ENCODE measurements at places on chromosomes 2 and 18. TPM values are rescaled to one million over a fixed set of nuclear protein-coding genes. Genes with fewer than 3 reads are reported as not detected.

The RAB6C gene
- polyA plus RNA-seq: 0.51 TPM

The IL1R2 gene
- 0.24 TPM for polyA plus RNA-seq

The NYAP2 gene
- polyA plus RNA-seq: 0.05 TPM

The MALL gene
- 37.6 TPM for polyA plus RNA-seq

The LNPK gene
- 26.3 TPM for polyA plus RNA-seq

The SULT1C2 gene
- polyA plus RNA-seq: 20.1 TPM

The SCG2 gene
- polyA plus RNA-seq: 1.1 TPM

The NDC80 gene
- 25.0 TPM for polyA plus RNA-seq

The MC4R gene
- 0.45 TPM for polyA plus RNA-seq

The KLF7 gene
- 12.9 TPM for polyA plus RNA-seq

The MIB1 gene
- polyA plus RNA-seq: 55.3 TPM

The GALNT13 gene
- 4.3 TPM for polyA plus RNA-seq

The CFLAR gene
- 86.4 TPM for polyA plus RNA-seq

The CYBRD1 gene
- polyA plus RNA-seq: 92.9 TPM

The HOXD13 gene
- not detected for polyA plus RNA-seq

The KCNJ13 gene
- polyA plus RNA-seq: 5.4 TPM

The IRS1 gene
- 33.3 TPM for polyA plus RNA-seq

The SYT4 gene
- polyA plus RNA-seq: 0.68 TPM

The PRSS56 gene
- polyA plus RNA-seq: not detected

The HNMT gene
- 58.8 TPM for polyA plus RNA-seq

The UGT1A5 gene
- polyA plus RNA-seq: not detected

The GPBAR1 gene
- polyA plus RNA-seq: 1.3 TPM

The AFF3 gene
- polyA plus RNA-seq: 21.3 TPM

The DHRS9 gene
- 0.73 TPM for polyA plus RNA-seq

The DNAJC5G gene
- polyA plus RNA-seq: 0.14 TPM

The CYP26B1 gene
- 4.9 TPM for polyA plus RNA-seq

The FAP gene
- 17.1 TPM for polyA plus RNA-seq

The ITPRIPL1 gene
- 5.5 TPM for polyA plus RNA-seq
